Colonic mucosa (tissue), 4 donors: ENCODE measurements at places on chromosomes 3 and 15. TPM values are rescaled to one million over a fixed set of nuclear protein-coding genes. Genes with fewer than 3 reads are reported as not detected.

GRCh38 chr3:66415867-66416428 lies 84.9 kb downstream of the LRIG1 start:
- no peaks in the 10 kb centered on the region for H3K36me3 ChIP-seq
- DNase-seq, result no peak
- H3K4me3 ChIP-seq, result no peak overlapping the region
- H3K27ac ChIP-seq, result no peak overlapping the region

DNA sequence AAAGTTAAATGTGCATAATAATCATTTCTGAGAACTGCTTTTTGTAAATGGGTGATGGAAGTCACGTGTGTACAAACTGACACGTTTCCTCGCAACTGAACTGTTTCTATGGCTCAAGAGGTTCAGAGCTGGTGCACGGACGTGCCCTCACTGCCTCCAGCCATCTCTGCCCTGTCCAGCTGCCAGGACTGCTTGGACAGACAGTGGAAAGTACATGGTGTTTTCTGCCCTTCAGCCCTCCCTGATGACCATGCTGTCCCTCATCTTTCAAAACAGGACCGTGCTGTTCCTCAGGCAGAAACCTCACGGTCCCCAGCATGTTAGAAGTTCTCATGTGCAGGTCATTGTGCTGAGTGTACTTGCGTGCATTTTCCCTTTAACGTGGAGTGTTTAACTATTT lies 38.7 kb downstream of the GJD2 start:
- H3K4me3 ChIP-seq, result no peak overlapping the region
- no peaks in the 10 kb centered on the region for H3K4me1 ChIP-seq
- DNase-seq, result no peak
- H3K27ac ChIP-seq, result no peak overlapping the region
- no peaks in the 10 kb centered on the region for H3K27me3 ChIP-seq

The ARGFX gene
- not detected for total RNA-seq

GRCh38 chr3:191283400-191283799 lies 45.8 kb upstream of the CCDC50 start:
- no peak overlapping the region for H3K27ac ChIP-seq
- H3K4me3 ChIP-seq, result no peak overlapping the region
- H3K36me3 ChIP-seq, result no peaks in the 10 kb centered on the region
- H3K4me1 ChIP-seq, result no peaks in the 10 kb centered on the region

DNA sequence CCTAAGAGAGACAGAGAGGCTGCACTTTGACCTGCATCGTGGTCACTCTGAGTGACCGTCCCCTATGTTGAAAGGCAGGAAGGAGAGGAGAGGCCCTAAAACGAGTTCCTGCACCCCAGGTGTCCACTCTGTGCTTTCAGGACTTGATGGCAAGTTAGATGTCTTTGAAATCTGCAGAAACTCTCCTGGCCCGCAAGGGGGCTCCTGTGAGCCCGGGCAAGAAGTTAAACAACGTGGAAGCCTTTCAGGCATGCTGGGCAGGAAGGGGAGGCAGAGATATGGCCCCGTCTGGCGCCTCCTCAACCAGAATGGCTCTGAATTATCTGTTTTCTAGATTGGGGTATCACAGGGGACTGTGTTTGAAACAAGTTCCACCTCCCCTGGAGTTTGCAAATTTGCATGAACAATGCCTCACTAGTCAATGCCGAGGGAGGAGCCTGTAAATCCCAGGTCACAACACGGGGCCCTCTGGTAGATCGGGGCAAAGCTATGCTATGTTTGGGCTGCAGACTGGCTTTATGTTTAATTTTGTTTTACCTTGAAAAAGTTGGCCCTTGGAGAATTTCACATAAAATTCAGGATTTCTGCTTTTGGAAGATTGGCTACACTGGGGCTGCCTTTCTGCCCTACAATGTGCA lies 9.8 kb downstream of the CTXND1 start:
- no peak overlapping the region for H3K4me3 ChIP-seq
- DNase-seq, result no peak
- H3K36me3 ChIP-seq, result no peaks in the 10 kb centered on the region

DNA sequence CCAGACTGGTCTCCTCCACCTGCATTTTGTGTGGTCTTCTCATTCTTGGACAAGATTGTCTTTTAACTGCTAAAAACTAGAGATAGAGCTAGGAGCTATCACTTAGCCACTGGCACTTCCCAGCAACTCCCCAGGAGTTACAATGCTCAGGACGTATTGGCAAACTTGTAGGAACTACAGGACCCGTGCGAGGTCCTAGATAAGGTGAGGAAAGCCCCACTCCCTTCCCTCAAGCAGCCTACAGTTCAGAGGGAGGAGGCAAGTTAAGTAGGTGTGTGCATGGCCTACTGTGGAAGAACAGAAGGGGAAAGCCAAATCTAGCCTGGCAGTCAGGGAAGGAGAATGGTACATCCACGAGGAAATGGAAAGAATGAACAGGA lies 504.7 kb upstream of the PROK2 start:
- no peaks in the 10 kb centered on the region for H3K36me3 ChIP-seq
- no peaks in the 10 kb centered on the region for H3K4me1 ChIP-seq
- H3K27me3 ChIP-seq, result no peaks in the 10 kb centered on the region
- DNase-seq, result no peak
- no peak overlapping the region for H3K27ac ChIP-seq

The FILIP1L gene
- total RNA-seq, result 29.0 TPM

DNA sequence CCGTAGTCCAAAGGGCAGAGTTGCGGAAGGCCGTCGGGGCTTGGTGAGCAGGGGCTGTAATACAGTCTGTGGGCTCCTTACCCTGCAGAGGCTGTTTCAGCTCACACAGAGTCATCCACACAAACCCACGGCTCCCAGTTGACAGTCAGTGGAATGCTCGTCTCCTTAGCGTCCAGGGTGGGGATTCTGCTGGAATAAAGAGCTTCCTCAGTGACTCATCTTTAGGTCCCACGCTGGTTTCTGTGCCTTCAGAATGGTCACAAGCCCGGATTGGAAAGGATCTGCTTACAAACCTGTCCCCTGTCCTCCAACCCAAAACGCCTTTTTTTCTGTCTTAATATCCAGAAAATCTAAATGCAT lies 201.3 kb upstream of the TPM1 start:
- H3K36me3 ChIP-seq, result peaks cover 5% of the 10 kb centered on the region
- H3K27me3 ChIP-seq, result no peaks in the 10 kb centered on the region
- H3K4me3 ChIP-seq, result no peak overlapping the region

DNA sequence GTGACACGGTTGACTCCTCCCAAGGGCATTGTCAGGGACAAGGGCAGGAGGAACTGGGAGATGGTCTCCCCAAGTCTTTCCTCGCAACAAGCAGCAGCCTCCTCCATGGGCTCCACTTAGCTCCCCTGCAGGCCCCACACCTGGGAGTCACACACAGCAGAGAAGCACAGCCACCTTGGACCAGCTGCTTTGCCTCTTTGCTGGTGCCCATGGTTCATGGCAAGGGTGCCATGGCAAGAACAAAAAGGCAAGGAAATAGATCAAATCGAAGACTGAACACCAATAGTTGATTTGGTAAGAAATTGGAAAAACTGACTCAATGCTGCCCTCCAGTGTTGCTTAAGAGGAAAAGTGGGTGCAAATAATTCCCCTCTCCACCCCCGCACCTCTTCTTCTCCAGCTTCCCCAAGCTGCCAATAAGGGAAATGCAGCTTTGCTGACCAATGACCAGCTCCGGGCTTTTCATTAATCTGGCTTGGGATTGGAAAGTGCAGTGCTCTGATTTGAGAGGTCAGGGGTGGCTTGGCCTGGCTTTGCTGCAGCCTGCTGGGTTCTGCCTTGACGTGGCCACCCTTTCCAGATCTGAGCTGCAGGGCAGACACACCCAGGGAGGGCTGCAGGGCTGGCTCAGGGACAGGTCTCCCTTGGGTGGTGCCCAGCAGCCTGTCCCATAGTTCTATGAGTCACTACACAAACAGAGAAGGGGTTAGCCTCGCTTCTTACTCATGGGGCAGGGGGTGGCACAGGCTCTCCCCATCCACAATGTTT lies 162.0 kb downstream of the KLF13 start:
- no peak overlapping the region for H3K4me3 ChIP-seq
- H3K27ac ChIP-seq, result no peak overlapping the region

DNA sequence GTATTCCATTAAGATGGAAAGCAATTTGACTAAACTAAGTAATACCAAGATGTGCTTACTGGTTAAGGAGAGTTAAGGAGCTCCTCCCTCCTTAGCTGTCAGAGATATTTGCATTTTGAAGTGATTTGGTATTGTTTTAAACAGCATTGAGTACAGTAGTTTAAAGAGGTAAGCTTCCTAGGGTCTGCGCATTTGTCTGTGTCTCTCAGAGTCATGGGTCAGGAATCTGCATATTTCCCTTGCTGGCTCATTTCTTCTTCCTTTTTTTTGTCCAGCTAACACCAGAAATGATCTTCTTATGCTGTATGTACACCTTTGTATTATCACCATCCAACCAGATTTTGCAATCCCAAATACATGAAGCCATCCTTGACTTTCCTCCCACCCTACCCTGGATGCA lies 163.0 kb upstream of the BFSP2 start:
- H3K36me3 ChIP-seq, result no peaks in the 10 kb centered on the region
- H3K27ac ChIP-seq, result no peak overlapping the region
- no peak for DNase-seq

The ZCWPW2 gene
- 1.0 TPM for total RNA-seq

GRCh38 chr3:69724722-69725435 lies 14.4 kb upstream of the MITF start:
- H3K4me3 ChIP-seq, result no peak overlapping the region
- H3K4me1 ChIP-seq, result no peaks in the 10 kb centered on the region
- H3K27me3 ChIP-seq, result no peaks in the 10 kb centered on the region
- no peaks in the 10 kb centered on the region for H3K36me3 ChIP-seq
- H3K27ac ChIP-seq, result no peak overlapping the region
- no peak for DNase-seq

The HRG gene
- total RNA-seq, result not detected

GRCh38 chr15:63876085-63876662 lies 42.4 kb upstream of the HERC1 start:
- DNase-seq, result no peak
- H3K4me1 ChIP-seq, result no peaks in the 10 kb centered on the region
- no peak overlapping the region for H3K27ac ChIP-seq
- H3K27me3 ChIP-seq, result no peaks in the 10 kb centered on the region
- H3K4me3 ChIP-seq, result no peak overlapping the region

DNA sequence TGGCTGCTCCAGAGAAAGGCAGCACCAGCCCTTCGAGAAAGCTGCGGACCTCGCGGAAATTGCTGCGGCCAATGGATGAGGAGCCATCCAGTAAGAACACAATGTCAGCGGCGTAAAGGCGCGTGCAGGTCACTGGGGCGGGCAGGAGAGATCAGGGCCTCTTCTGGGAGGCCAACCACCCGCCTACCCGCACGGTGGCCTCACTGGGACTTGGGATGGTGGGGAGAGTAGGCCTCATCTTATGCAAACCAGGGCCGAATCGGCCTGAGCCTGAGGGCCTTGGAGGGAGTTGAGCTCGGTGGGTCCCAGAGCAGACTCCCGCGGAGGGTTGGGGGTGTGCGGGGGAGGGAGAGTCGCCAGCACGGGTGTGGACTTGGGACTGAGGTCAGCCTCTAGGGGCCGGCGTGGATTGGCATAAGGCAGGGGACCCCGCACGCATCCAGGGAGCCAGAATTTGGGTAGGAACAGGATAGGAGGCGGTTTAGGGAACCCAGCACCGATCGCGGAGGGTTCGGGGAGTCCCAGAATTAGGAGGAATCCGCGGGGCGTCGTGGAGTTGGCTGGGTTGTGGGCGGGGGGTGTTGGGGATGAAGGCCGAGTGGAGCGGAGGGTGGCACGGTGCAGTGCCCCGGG lies 596 bp downstream of the COL7A1 start:
- H3K27me3 ChIP-seq, result peaks cover 9% of the 10 kb centered on the region
- H3K36me3 ChIP-seq, result peaks cover 3% of the 10 kb centered on the region
- H3K4me3 ChIP-seq, result peak overlapping the region; percentile 11
- H3K4me1 ChIP-seq, result peaks cover 10% of the 10 kb centered on the region
- no peak for DNase-seq

- no peak for DNase-seq
- no peak overlapping the region for H3K27ac ChIP-seq
- no peaks in the 10 kb centered on the region for H3K27me3 ChIP-seq
- no peaks in the 10 kb centered on the region for H3K36me3 ChIP-seq
- H3K4me1 ChIP-seq, result no peaks in the 10 kb centered on the region
- H3K4me3 ChIP-seq, result no peak overlapping the region
Observed at GRCh38 chr3:107063351-107063750, 313.9 kb upstream of the CCDC54 start.

DNA sequence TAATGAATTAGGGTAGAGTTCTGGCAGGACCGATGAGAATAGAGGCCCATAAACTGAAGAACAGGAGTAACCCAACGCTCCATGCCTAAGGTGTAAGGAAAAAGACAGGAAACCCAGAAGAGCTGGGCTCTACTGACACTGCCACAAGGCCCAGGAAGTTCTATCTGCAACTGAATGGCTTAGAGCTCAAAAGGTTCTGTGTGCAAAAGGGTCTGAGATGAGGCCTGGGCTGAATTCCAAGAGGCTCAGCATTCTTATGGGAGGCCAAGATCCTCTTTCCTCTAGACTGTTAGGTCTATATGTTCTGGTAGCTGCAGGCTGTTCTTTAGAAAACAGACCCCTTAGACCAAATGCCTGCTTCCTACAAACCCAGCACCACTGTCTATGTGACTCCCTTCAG lies 30.5 kb upstream of the PRSS50 start:
- H3K27ac ChIP-seq, result no peak overlapping the region
- no peaks in the 10 kb centered on the region for H3K4me1 ChIP-seq
- no peak for DNase-seq
- no peaks in the 10 kb centered on the region for H3K36me3 ChIP-seq
- H3K27me3 ChIP-seq, result no peaks in the 10 kb centered on the region
- H3K4me3 ChIP-seq, result no peak overlapping the region

The SLC6A11 gene
- total RNA-seq, result not detected

The TGM5 gene
- total RNA-seq, result not detected

The PLA2G4D gene
- 0.24 TPM for total RNA-seq

DNA sequence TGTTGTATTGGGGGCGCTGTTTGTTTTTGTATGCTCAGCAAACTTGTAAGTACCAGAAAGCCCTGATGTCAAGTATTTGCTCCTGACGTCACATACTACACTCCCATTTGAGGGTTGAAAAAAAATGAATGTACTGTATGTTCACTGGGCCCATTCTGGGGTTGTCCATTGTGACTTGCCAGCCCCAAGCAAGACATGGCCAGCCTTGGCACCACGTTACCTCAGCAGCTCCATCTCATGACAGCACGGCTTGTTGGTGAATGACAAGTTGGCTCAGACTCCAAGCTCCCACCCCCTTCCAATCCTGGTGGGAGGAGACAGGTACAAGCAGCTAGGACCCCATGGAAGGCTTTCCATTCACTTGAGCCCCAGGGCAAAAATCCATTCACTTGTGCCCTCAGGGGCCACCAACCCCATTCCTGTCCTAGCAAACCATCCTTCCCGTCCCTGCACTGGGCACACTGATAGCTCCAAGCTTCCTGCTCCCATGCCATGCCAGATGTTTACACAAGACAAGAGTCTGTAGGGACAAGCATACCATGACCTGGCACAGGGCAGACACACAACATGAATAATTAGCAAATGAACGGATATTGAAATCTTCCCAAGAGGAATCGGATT lies 1.6 kb downstream of the PHGR1 start:
- H3K4me1 ChIP-seq, result peaks cover 22% of the 10 kb centered on the region
- peak overlapping the region; percentile 44 for H3K4me3 ChIP-seq
- no peaks in the 10 kb centered on the region for H3K27me3 ChIP-seq
- no peak for DNase-seq

- no peaks in the 10 kb centered on the region for H3K27me3 ChIP-seq
- H3K4me3 ChIP-seq, result no peak overlapping the region
- no peak overlapping the region for H3K27ac ChIP-seq
- no peaks in the 10 kb centered on the region for H3K36me3 ChIP-seq
Observed at GRCh38 chr15:58608129-58608590, 141.3 kb downstream of the ADAM10 start.

The CLDN11 gene
- 1.3 TPM for total RNA-seq

- H3K4me3 ChIP-seq, result no peak overlapping the region
- H3K4me1 ChIP-seq, result peaks cover 10% of the 10 kb centered on the region
- no peaks in the 10 kb centered on the region for H3K36me3 ChIP-seq
- H3K27me3 ChIP-seq, result no peaks in the 10 kb centered on the region
- DNase-seq, result no peak
Observed at GRCh38 chr3:42077785-42078184, 13.4 kb upstream of the TRAK1 start.

The SPTSSB gene
- 3.5 TPM for total RNA-seq
